ENCODE measurements at places on chromosomes 16 and 17.

GRCh38 chr16:21185659-21186325, 25.6 kb downstream of the ZP2 start:
- no peak for DNase-seq

- no peak for DNase-seq
These were observed 4.6 kb downstream of the PIEZO1 start for GRCh38 chr16:88780142-88781062.

- DNase-seq: no peak
These were observed 19.4 kb downstream of the CIAPIN1 start for GRCh38 chr16:57427824-57428223.

- no peak for DNase-seq
These were observed at the start of gene GP2 for GRCh38 chr16:20327444-20328041. TSS of gene GP2 (minus strand) at chr16:20327513. CDS start at chr16:20326431, 1,082 bp downstream.

DNA sequence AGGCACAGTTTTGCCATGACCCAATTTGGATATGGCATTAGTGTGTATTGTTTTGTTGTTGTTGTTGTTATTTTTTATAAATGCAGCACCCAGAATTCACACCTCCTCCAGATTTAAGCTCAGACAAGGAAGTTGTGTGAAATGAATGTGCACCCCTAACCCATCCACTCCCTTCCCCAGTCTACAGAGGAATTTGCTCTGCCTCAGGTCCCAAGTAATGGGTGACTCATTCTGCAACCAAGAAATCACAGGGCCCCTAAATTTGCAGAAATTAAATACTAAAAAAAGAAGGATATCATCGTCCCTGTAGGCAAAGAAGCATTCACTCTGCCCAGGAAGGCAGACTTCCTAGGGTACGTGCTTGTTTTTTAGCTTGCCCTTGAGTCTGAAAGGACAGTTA, 62.3 kb downstream of the CLEC16A start:
- DNase-seq: no peak

DNA sequence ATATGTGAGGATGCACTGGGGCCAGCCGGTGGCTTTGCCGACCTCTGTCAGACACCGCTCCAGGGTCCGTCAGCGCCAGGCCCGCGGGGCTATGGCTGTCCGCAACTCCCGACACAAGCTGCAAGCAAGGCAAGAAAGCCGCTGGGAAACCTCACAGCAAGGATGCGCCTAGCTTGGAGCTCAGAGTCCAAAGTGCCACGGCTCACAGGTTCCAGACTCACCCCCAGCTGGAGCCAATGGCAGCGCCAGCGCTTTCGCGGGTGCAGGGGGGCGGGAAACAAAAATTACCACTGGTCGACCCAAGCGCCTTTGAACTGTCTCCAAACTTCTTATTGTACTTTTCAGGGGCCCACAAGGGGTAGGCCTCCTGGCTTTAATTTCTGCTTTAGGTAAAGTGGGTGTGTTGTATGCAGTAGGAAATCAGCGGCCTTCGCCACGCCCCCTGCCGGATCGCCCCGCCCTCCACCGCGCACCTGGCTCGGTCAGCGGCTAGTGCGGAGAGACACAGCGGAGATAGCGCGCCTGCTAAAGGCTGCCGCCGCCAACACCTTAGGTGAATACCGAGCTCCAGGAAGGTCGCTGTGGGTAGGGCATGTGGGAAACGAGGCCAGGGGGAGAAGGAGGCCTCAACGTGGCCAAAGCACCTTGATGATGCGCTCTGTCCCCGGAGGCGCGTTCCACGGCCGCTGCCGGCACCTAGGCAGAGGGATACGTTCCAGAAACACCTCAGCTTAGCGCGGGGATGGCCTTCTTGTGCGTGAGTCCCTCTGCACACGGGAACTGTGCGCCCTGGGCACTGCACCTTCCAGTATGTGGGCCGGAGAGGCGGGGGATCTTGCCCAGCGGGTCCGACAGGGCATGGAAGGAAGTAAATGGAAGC, 61.0 kb upstream of the RBL2 start:
- DNase-seq: no peak

DNA sequence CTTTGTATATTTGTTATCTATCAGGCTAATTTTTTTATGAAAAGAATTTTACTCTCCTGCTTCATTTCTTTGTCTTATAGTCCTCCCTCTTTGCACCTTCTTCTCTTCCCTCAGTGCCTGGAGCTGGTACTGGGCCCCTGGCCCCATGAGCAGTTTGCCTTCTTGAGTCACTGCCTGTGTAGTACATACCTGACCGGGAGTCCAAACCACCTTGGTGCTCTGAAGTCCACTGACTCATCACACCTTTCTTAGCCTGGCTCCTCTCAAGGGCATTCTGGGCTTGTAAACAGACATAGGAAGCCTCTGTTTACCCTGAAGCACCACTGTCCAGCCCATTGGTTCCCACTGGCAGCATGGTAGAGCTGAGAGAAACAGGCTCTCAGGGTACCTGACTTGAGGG, 11.0 kb upstream of the TACO1 start:
- DNase-seq: no peak

DNA sequence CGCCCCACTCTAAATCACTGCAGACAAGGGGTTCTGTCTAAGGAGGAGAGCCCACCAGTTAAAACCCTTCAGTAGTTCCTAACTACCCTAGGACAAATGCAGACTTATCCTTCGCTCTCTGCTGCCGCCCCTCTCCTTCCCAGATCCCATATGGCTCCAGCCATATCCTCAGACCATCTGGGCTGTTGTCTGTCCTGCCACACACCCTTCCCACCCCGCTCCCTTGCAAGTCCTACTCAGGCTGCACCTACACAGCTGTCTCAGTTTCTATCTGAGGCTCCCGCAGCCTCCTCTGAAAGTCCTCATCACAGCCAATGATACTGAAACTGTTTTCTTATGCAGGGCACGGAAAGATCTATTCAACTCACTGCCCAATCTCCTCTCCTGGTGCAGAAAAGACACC, 720 bp upstream of the BCKDK start:
- DNase-seq: no peak

GRCh38 chr16:81518439-81518757, 73.8 kb downstream of the CMIP start:
- no peak for DNase-seq

DNA sequence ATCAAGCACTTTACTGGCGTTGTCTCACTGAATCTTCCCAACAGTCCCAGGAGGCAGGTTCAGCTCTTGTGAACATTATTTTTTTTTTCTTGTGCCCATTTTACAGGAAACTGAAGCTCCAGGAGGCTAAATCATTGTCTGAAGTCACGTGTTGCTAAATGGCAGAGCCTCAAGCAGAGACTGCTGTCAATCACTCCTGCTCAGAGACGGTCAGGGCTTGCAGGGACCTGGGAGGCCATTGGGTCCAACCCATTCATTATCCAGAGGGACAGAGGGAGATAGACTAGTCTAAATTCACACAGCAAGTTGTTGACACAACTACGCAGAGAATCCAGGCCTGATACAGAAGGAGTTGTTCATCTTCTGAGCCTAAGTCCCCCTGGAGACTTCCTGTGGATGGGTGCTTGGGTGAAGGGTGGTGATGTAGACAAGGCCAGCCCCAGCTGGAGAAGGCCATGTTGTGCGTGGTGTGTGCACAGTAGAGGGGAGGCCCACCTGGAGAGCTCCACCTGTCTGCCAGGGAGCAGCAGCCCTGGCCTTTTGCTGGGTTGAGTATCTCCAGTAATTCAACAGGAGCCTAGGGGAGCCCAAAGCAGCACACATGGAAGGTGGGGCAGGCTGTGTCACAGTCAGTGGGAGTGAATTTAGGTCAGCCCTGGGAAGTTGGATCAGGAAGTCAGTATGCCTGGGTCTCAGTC, 24.3 kb upstream of the C1QL1 start:
- DNase-seq: no peak

DNA sequence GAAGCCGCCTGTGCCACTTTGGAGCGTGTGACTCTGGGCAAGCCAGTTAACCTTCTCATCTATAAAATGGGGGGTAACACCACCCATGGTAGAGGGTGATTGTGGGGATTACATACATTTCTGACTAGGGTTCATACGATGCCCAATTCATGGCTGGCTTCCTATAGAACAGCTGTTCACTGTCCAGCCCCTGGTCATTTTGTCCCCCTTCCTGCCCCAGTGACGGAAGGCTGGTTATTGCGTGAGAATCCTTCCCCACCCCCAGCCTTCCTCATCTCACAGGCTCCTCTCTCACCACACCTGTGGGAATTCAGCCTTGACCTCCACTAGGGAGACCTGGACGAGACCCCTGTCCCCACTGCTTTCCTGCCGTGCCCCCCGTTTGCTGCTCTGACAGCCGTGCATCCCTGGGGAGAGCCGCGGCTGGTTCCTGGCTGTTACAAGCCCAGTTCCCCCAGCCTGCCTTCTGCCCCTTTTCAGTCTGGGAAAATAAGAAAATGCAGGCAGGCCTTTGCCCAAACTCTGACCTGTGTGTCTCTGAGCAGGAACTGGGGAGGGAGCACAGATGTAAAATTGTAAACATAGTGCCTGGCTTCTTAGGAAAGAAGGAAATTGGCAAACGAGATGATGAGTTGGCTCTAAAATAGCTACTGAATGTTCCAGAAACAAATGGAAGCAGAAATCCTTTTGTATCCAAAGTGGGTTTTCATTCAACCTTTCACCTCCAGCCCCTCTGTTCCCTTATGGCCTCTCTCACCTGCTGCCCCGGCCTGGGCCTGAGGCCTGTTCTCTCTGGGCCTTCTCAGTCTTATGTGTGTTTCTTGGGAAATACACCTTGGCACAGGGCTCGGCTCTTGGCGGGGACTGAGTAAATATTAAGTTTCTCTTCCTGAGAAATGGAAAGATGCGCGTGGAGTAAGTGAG, 67.3 kb downstream of the OR1D5 start:
- peak; percentile 64 for DNase-seq

GRCh38 chr17:34616148-34616547, 36.8 kb downstream of the TMEM132E start:
- no peak for DNase-seq

DNA sequence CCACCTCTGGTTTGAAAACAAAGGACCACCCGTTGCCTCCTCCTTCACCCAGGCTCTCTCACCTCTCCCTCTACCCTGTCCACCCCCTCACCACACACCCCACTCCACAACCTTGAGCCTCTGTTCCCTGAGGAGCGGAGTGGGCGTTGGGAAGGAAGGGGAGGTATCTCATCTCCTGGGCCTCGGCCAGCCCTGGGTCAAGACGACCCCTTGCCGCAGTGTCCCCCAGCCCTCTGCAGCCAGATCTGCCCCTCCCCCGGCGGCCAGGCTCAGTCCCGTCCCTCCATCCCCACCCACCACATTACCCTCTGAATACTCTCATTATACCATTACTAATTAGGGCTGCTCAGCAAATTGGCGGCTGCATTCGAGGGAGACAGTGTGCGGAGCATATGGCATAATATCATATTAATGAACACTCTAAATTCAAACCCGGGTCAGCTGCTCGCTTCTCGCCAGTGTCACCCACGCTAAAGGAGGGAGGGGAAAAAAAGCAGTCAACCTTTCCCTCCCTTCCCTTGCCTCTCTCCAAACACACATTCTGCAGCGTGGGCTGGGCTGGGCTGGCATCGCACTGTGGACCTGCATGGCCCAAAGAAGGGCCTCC, 123.2 kb upstream of the LHX1 start:
- DNase-seq: no peak

DNA sequence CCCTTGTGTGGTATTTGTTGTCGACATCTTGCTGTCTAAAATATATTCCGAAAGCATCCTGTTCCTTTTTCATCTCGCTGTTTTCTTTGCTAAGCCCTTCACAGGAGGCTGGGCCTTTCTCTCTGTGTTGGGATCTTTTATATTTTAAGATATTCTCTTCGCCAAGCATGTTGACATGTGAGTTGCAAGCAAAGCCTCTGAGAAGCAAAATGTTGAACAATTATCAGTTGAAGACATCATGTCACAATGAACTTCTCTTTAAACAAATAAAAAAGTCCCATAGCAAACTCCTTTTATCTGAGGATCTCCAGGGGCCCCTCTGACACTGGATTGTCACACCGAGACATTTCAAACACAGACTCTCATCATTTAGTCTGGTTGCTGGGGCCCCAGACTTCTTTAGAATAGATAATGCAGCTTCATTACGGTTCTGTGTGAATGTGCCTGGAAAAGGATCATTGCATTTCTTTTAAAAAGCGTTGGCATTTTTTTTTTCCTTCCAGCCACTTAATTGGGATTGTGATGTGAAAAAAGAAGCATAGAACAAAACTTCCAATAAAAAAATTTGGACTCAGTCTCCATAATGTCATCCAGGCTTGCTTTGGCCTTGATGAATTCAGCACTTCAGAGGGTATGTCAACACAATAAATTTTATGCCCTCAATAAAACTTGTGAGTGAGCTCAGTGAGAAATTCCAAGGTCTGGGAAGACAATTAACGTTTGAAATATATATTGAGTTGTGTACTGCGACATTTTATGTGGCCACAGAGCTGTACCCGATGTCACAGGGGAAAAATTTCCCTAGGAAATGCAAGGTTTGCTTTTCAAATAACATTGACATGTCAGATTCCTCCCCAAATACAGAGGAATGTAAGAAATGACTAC, 496.8 kb downstream of the XYLT1 start:
- DNase-seq: no peak

DNA sequence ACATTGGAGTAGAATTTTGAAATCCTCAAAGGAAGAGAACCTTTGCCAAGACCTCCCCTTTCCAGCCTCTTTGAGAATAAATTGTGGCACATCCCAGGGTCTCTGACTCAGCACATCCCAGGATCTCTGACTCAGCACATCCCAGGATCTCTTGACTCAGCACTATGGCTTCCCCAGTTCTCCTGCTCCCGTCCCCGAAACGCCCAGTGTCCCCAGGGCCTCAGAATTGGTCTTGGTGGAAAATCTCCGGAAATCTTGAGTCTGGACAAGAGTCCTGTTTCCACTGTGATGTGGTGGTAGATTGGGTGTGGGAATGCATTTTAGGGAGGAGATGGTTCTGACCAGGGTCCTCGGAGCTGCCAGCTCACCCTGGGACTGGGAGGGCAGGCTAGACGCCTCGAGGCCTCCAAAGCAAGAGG, 19.2 kb downstream of the PLXDC1 start:
- peak; percentile 71 for DNase-seq

DNA sequence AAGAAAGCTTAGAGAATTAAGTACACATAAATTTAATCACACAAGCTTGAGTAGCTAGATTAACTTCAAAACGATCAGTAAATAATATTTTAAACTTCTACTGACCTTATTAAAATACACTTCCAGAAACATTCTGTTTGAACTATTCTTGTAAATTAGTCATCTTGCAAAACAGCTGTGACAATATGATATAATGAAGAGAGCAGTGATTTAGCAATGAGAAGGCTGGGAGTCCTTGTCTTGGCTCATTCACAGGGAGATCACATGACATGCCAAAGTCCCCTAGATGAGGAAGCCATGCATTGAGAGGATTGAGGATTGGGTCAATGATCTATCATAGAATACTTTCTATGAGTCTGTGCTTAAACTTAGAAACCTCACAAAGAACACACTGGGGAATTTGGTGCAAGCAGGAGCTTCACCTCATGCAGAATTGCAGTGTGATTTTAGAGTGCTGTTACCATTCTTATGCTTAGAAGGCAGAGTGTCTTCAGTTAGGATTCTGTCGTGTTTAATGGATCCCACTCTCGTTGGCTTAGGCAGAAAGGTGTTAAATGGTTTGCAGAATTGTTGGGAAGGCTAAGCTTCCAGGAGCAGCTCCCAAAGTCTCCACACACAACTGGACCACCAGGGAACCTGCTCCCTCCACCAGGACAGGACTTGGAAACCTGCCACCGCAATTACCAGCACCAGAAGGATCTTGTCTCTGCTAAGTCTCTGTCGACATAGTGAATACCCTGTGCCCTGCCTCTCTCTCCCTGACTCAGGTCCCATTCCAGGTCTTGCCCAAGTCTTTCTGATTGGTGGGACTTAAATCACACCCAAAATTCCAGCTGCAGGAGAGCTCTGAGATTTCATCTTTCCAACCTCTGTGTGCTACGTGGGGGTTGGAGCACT, 87.1 kb downstream of the USP22 start:
- DNase-seq: peak; percentile 61

- DNase-seq: no peak
These were observed 19.4 kb downstream of the PLCG2 start for GRCh38 chr16:81798311-81799137.

- no peak for DNase-seq
These were observed 21.3 kb upstream of the C1QTNF8 start for GRCh38 chr16:1117176-1117900.
